ENCODE measurements at places on chromosomes 12 and 14. TPM values are rescaled to one million over a fixed set of nuclear protein-coding genes. Genes with fewer than 3 reads are reported as not detected.

PMEL gene
- total RNA-seq, result 0.49 TPM

DNA sequence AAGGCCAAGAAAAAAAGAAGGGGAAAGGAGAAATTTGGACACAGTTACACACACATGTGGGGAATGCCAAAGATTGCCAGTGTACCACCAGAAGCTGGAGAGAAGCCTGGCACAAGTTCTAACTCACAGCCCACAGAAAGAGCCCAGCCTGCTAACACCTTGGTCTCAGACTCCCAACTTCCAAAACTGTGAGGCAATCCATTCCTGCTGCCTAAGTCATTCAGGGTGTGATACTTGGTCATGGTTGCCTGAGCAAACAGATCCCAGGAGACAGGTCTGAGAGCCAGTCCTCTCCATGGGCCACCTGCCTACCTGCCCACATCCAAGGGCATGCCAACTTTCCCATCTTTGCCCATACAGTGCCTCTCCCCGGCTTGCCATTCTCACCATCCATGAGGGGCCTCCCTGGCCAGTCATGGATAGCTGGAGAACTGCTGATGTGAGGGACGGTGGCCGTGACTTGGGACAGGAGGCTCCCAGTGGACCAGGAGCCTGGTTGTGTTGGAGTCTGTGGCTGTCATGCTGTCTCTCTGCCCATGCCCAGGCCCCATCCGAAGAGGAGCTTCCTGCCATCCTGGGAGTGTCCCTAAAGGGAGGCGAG is 198.0 kb upstream of the RTL1 start:
- H3K27ac ChIP-seq, result no peak overlapping the region

ORAI1 gene
- 5.9 TPM for total RNA-seq

- DNase-seq, result no peak
- H3K27me3 ChIP-seq, result no peaks in the 10 kb centered on the region
- H3K36me3 ChIP-seq, result no peaks in the 10 kb centered on the region
- H3K27ac ChIP-seq, result no peak overlapping the region
- no peak overlapping the region for H3K4me3 ChIP-seq
- H3K4me1 ChIP-seq, result peaks cover 8% of the 10 kb centered on the region
Measured at GRCh38 chr12:32917094-32917611, 20.6 kb upstream of the PKP2 start.

DNA sequence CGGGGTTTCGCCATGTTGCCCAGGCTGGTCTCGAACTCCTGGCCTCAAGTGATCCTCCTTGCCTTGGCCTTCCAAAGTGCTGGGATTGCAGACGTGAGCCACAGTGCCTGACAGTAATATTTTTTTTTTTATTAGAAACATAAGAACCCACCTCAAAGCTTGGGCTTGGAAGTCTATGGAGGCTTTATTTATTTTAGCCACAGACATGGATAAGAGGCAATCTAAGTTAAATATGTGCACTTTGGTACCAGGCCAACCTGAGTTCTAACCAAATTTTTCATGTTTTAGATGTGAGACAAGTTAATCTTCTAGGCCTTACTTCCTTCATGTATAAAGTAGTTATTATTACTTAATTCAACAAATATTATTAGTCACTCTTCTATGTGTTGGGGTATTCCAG is 96.9 kb downstream of the RAD51B start:
- no peaks in the 10 kb centered on the region for H3K27me3 ChIP-seq
- H3K4me3 ChIP-seq, result no peak overlapping the region
- no peak overlapping the region for H3K27ac ChIP-seq
- no peaks in the 10 kb centered on the region for H3K36me3 ChIP-seq
- no peaks in the 10 kb centered on the region for H3K4me1 ChIP-seq

DNA sequence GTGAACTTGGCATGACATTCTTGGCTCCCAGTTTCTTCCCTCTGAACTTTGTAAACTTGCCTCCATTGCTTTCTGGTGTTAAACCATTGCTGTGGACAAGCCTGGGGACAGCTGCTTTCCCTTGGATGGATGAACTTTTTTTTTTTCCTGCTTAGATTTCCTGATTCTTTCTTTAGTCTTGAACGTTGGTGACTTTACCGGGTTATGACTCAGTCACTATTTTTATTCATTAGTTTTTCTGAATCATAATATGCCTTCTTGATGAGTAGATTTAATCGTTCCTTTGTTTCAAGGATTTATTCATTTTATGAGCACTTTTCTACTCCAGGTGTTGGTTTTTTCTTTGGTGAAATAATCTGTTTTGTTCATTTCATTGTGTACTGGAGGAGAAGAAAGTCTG is 155.0 kb upstream of the RTL1 start:
- DNase-seq, result no peak
- H3K4me3 ChIP-seq, result no peak overlapping the region
- H3K27me3 ChIP-seq, result peaks cover 79% of the 10 kb centered on the region

GRCh38 chr12:26431211-26431610 is 235.8 kb downstream of the SSPN start:
- DNase-seq, result no peak
- H3K4me3 ChIP-seq, result no peak overlapping the region
- no peaks in the 10 kb centered on the region for H3K27me3 ChIP-seq

DNA sequence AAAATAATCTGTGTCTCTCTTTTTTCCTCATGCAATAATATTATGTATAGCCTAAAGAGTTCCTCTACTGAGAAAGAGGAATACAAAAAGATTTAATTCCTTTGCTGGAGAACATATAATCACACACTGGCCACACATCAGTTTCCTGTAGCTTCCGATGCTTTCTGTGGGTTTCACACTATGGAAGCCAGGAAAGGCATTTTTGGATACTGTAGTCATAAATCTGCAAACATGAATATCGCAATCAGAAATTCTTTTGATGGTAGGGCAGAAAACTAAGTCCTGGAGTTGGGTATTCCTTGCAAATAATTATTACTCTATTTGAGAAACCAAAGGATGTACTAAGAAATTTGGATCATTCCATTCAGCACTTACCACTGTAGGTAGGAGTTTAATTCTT is 260.0 kb downstream of the ACSS3 start:
- H3K36me3 ChIP-seq, result no peaks in the 10 kb centered on the region
- no peak for DNase-seq
- no peaks in the 10 kb centered on the region for H3K4me1 ChIP-seq
- no peaks in the 10 kb centered on the region for H3K27me3 ChIP-seq

DNA sequence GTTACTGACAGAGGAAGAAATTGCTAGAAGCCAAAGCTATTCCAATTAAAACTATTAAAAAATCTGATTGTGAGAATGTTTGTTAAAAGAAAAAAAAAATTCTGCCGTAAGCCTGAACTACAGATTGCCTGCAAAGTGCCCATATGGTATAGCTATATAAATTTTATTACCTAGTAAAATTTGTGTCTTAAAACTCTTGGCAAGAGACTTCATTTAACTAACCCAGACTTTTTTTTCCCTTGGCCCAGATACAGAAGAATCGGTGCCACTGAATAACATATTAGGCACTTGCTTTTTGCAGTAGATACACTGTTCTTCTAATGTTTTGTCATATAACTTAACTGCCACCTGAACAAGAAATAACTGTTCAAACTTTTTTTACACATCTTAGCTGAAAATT is 125.5 kb downstream of the RPS29 start:
- H3K27ac ChIP-seq, result no peak overlapping the region
- no peak overlapping the region for H3K4me3 ChIP-seq
- H3K4me1 ChIP-seq, result no peaks in the 10 kb centered on the region
- H3K27me3 ChIP-seq, result no peaks in the 10 kb centered on the region
- H3K36me3 ChIP-seq, result no peaks in the 10 kb centered on the region

DNA sequence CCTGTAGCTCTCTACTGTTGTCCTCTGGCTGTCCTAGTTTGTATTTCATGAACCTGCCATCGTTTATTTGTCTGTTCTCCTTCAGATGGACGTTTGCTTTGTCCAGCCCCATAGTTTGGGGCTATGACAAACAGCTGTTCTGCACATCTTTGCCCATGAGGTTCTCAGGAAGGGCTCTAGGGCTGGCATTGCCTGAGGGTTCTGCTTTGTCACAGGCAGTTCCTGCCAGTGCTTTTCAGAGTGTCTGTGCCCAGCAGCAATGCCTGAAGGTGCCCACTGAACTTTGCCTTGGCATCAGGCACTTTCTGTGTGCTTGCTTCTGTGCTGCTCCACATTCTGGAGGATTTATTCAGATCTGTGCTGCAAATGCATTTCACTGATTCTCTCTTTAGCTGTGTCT is 361.3 kb downstream of the TMEM121 start:
- H3K27ac ChIP-seq, result no peak overlapping the region
- H3K36me3 ChIP-seq, result no peaks in the 10 kb centered on the region
- 0 out of 3 replicates have a peak, but pooled peaks cover 3% of the 10 kb centered on the region for H3K27me3 ChIP-seq
- H3K4me1 ChIP-seq, result no peaks in the 10 kb centered on the region

GRCh38 chr12:85385406-85385805 is 105.4 kb downstream of the ALX1 start:
- H3K27ac ChIP-seq, result no peak overlapping the region
- H3K27me3 ChIP-seq, result no peaks in the 10 kb centered on the region
- H3K4me3 ChIP-seq, result no peak overlapping the region
- no peaks in the 10 kb centered on the region for H3K36me3 ChIP-seq

DNA sequence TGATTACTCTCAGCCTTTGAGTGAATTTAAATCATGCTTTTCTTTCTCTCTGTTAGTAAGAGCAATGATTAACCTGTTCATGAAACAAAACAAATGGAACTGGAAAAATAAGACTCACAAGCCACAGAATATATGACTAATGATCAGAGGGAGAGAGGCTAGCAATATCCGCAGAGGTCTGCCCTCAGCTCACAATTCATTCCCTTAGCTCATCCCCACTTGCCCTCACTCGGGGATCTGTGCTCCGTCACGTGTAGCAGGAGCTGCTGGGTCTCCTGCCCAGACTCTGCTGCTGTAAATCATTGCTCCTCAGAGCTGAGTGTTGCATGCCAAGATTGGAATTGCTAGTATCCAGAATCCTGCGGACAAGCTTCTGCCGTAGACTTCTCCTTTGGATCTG is 53.1 kb upstream of the GNG2 start:
- no peak overlapping the region for H3K4me3 ChIP-seq
- H3K36me3 ChIP-seq, result no peaks in the 10 kb centered on the region
- no peaks in the 10 kb centered on the region for H3K27me3 ChIP-seq
- no peaks in the 10 kb centered on the region for H3K4me1 ChIP-seq
- H3K27ac ChIP-seq, result no peak overlapping the region

DNA sequence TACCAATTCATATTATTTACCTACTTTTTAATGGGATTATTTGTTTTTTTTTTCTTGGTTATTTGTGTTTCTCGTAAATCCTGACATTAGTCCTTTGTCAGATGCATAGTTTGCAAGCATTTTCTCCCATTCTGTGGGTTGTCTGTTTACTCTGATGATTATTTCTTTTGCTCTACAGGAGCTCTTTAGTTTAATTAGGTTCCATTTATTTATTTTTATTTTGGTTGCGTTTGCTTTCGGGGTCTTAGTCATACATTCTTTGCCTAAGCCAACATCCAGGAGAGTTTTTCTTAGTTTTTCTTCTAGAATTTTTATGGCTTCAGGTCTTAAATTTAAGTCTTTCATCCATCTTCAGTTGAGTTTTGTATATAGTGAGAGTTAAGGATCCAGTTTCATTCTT is 289.9 kb downstream of the AKAP6 start:
- DNase-seq, result no peak
- no peaks in the 10 kb centered on the region for H3K36me3 ChIP-seq
- H3K27me3 ChIP-seq, result no peaks in the 10 kb centered on the region

GRCh38 chr12:59839514-59839913 is 243.7 kb downstream of the SLC16A7 start:
- H3K4me1 ChIP-seq, result peaks cover 7% of the 10 kb centered on the region
- no peak overlapping the region for H3K27ac ChIP-seq
- no peak overlapping the region for H3K4me3 ChIP-seq
- H3K36me3 ChIP-seq, result no peaks in the 10 kb centered on the region
- no peaks in the 10 kb centered on the region for H3K27me3 ChIP-seq

- H3K4me1 ChIP-seq, result peaks cover 15% of the 10 kb centered on the region
- no peak within 1 kb of the TSS for H3K27ac ChIP-seq
- peak; percentile 43 for DNase-seq
- no peaks in the 10 kb centered on the region for H3K36me3 ChIP-seq
- peak within 1 kb of the TSS; percentile 47 for H3K4me3 ChIP-seq
- peaks cover 5% of the 10 kb centered on the region for H3K27me3 ChIP-seq
Measured at GRCh38 chr14:38207736-38208617, at the start of gene SSTR1. TSS of gene SSTR1 (plus strand) at chr14:38207904. CDS start at chr14:38209390, 1,486 bp downstream.

ASCL1 gene
- total RNA-seq, result not detected

DNA sequence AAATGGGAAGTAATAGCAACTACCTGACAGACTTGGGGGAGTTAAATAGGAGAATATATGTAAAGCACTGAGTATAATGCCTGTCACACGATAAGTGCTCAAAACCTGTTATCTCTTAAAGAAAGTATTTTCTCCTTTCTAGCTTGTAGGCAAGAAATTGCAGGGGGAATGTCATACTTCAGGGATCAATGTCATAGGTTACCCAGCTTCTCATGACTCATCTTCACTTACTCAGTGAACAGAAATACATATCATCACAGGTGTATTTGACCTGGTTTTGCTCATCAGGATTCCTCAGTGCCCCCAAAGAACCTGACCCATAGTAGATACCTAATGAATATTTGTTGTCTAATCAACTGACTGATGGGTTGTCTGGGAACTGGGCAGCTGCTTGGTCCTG is 285.0 kb upstream of the ATP2B1 start:
- H3K4me1 ChIP-seq, result no peaks in the 10 kb centered on the region
- no peaks in the 10 kb centered on the region for H3K27me3 ChIP-seq
- H3K4me3 ChIP-seq, result no peak overlapping the region

SLC22A17 gene
- 0.48 TPM for total RNA-seq

PAH gene
- total RNA-seq, result 451 TPM

GRCh38 chr12:110277530-110278254 is 3.4 kb upstream of the ATP2A2 start:
- no peak overlapping the region for H3K4me3 ChIP-seq
- peaks cover 43% of the 10 kb centered on the region for H3K4me1 ChIP-seq
- no peaks in the 10 kb centered on the region for H3K27me3 ChIP-seq
- DNase-seq, result no peak
- H3K27ac ChIP-seq, result no peak overlapping the region

GRCh38 chr12:57822392-57823130 is 4.0 kb upstream of the AVIL start:
- H3K27me3 ChIP-seq, result no peaks in the 10 kb centered on the region
- peaks cover 36% of the 10 kb centered on the region for H3K36me3 ChIP-seq
- no peak overlapping the region for H3K27ac ChIP-seq
- DNase-seq, result no peak

NTS gene
- 0.13 TPM for total RNA-seq

DNA sequence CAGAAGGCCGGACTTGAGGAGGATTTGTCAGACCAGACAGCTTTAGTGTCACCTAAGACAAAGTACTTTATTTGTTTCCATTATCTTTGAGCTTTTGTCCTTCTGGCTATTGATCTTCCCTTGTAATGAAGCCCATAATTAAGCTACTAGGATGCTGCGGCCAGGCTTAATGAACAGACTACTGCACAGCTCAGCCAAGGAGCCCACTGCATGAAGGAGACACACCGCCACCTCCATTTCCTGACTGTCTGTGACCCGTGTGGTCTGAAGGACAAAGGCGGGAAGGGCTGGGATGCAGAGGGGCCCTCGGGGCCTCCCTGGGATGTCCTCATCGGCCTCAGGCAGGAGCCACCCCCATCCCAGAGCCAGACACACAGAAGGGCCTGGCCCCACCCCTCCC is 31.0 kb upstream of the GALNT9 start:
- H3K36me3 ChIP-seq, result no peaks in the 10 kb centered on the region
- DNase-seq, result no peak
- H3K4me1 ChIP-seq, result no peaks in the 10 kb centered on the region
- H3K27me3 ChIP-seq, result peaks cover 45% of the 10 kb centered on the region
- no peak overlapping the region for H3K4me3 ChIP-seq

COCH gene
- total RNA-seq, result 79.3 TPM

Measured in HepG2 (cell line).